T-helper 1 cell (primary cell): ENCODE measurements at places on chromosomes 4 and X.

- no peak for DNase-seq
Measured at GRCh38 chr4:124854968-124855367, 142.4 kb upstream of the ANKRD50 start.

GRCh38 chrX:7704205-7704604 is 138.8 kb upstream of the VCX start:
- DNase-seq, result no peak

DNA sequence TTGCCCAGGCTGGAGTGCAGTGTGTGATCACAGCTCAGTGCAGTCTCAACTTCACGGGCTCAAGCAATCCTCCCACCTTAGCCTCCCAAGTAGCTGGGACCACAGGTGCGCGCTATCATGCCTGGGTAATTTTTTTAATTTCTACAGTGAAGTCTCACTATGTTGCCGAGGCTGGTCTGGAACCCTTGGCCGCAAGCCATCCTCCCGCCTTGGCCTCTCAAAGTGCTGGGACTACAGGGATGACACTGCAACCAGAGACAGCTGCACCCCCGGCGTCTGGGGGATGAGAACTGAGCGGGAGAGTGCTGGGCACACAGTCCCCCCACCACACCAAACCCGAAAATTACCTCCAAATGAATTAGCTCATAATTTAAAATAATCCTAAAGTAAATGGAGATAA is 33.1 kb upstream of the GTPBP6 start:
- no peak for DNase-seq

DNA sequence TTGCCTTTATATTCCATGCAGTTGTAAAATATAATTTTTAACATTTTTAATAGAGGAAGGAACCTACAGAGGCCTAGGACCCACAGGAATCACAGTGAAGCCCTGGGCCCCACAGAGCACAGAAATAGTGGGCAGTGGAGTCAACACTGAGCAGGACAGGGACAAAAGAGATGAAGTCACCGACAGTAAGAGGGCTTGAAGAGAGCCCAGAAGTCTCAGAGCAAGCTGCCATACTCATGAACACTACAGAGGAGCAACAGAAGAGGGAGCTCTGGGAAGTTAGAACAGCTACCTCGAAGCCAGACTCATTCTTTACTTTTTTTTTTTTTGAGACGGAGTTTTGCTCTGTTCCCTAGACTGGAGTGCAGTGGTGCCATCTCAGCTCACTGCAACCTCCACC is 149.3 kb upstream of the TENM3 start:
- DNase-seq, result no peak

DNA sequence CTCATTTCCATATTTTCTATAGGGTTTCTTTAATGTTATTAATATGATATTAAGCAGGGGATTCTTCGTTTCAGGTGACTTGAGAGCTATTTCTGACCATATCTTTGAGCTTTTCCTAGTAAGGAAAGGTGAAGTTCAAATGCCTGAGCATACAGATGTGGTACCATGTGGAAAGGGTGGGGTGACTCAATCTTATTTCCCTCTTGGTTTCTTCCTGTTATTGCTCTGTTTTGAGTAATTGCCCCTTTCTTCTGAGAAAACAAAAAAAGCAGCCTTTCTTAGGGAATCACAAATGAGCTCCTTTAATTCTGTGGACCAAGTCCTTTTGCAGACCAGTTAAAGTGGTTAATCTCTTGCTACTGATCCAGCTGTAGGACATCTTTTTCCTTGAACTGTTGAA is 41.0 kb upstream of the AGA start:
- peak; percentile 7 for DNase-seq

DNA sequence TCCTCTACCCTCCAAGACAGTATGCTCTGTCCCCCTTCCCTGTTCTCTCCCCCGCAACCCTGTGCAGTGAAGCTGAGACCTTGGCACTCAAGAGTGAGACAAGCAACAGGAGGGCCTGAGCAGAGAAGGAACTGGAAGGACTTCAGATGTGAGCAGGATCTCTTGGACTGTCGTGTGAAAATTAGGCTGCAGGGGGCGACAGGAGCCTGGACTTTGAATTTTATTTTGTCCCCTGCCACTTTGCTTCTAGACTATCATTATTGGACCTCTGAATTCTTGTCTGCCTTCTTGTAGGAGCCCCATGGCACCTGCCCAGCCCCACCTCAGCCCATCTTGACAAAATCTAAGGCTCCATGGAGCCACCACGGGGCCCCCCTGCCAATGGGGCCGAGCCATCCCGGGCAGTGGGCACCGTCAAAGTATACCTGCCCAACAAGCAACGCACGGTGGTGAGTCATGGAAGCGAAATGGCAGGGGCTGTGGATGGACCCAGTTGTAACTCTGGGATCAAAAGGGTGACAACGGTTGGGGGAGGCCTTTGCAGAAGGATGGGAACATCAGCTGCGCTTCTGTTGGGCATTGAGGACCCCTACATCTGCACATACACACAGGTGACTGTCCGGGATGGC is 1.7 kb downstream of the ARAF start:
- no peak for DNase-seq

- no peak for DNase-seq
Measured at GRCh38 chr4:126776361-126776760, 856.4 kb upstream of the INTU start.

- no peak for DNase-seq
Measured at GRCh38 chrX:153603131-153603656, 4.3 kb upstream of the CCNQ start.

DNA sequence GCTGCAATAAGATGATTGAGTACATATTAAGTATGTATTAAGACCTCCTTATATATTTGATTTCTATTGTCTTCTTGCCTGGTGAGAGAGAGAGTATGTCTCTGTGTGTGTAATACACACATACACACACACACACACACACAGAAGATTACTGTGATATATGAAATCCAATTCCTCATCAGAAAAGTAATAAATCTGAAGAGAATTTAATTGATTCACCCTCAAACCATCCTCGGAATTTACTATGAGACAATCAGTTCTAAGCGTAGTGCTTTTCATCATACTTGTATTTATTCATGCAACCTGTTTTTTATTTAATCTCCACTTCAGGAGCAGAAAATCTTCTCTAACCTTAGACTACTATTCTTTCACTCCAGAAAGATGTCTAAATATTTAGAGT is 62.3 kb upstream of the TLL1 start:
- no peak for DNase-seq

DNA sequence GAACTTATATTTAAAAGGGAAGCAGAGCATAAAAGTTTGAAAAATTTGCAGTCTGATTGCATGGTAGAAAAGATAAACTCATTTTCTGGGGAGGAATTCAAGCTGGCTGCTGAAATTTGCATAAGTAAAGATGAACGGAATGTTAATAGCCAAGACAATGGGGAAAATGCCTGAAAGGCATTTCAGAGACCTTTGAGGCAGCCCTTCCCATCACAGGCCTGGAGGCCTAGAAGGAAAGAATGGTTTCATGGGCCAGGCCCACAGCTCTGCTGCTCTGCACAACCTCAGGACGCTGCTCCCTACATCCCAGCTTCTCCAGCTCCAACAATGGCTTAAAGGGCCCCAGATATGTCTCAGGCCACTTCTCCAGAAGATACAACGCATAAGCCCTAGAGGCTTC is 46.9 kb upstream of the INPP4B start:
- DNase-seq, result no peak

DNA sequence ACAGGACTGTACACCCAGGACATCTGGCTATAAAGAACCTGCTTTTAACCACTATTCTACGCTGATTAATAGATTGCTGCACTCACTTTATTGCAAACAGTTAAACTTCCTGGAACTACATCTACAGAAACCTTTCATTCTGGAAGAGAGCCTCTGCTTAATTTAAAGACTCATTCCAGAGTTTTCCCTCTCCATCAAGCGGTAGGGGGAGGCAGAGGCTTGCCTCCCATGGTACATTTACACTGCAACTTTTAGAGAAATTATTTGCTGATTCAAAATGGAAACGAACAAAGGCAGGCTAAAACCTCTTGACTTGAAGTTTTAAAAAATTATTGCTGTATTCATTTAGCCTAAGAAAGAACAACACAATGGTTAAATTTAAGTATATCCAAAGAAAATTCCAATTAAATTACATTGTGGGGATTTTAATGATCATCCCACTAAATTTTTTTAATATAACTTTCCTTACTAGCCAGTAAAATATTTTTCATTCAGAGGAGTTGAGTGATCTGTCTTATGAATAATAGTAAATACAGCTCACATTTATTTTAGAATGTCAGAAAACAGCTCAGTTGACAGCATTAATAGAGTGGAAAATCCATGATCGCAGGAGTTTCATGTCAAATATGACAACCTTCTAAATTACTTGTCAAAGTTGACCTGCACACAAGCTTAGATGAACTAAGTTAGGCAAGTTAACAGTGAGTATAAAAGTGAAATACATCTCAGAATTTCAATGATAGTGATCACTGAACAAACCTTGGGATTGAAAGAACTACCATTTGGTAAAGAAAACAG is 46.3 kb upstream of the PCDH10 start:
- DNase-seq, result no peak

GRCh38 chr4:104531390-104531789 is 36.7 kb upstream of the CXXC4 start:
- DNase-seq, result no peak

- no peak for DNase-seq
Measured at GRCh38 chr4:120903419-120903818, 19.1 kb downstream of the PRDM5 start.

DNA sequence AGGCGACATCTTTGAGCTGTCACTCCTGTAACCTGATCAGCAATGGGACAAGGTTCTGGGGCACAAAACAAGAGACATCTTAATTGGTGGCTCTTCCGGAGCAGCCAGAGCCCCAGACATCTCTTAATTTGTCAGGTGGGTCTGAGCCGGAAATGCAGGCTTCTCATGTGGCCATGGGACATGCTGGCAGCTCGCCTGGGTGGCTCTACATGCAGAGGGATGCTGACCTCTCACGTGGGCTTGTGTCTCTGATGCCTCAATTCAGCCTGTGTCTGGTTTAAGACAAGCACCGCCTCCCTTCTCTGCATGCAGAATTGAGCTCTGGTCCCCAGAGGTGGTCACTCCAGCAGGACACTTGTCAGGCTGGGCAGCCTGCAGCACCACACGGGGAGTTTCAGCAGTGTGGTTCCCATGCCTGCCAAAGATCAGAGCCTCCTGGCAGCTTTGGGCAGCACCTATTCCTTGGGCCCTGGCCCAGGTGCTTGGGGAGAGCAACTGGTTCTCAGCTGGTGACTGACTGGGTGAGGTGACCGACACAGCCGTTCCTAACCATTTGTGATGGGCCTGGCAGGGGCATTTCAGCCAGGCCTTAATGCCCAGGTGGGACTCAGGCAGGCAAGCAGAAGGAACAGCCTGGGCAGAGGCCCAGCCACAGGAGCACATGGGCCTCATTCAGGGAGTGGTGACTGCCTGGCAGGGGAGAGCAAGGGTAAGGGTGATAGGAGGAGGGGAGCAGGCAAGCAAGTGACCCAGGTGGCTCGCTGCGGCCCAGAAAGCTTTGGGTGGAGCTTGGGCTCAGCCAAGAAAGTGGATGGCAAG is 53.4 kb downstream of the HMX1 start:
- no peak for DNase-seq

- no peak for DNase-seq
Measured at GRCh38 chr4:4734425-4734824, 125.0 kb upstream of the MSX1 start.

- no peak for DNase-seq
Measured at GRCh38 chr4:2827071-2827873, 16.4 kb upstream of the ADD1 start.

- DNase-seq, result no peak
Measured at GRCh38 chrX:121308276-121308805, 260.9 kb downstream of the GLUD2 start.

- no peak for DNase-seq
Measured at GRCh38 chr4:165345666-165346417, 18.4 kb downstream of the MSMO1 start.

DNA sequence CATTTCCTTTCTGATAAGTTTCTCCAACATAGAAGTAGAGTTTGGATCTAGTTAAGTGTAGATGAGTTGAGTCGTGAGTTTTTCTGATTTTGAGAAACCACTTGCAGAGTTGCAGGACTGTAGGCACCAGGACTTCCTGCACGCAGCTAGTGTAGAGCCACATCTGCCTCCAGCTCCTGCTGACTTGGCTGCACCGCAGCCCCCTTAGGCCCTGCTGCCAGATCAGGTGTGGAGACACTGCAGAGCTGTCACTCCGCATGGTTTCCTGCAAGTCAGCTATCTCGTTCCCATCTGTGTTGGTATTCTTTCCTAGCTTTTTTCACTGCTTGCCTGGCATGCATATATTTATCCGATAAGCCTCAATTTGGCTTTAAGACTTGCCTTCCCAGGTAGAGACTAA is 48.9 kb downstream of the PCDH7 start:
- no peak for DNase-seq

GRCh38 chr4:13322681-13323101 is 161.4 kb downstream of the RAB28 start:
- DNase-seq, result no peak

GRCh38 chrX:37986893-37987292 is 19.5 kb upstream of the SYTL5 start:
- DNase-seq, result no peak

- no peak for DNase-seq
Measured at GRCh38 chrX:67714004-67714403, 170.2 kb downstream of the AR start.

GRCh38 chr4:109005523-109005922 is 242.7 kb upstream of the ETNPPL start:
- DNase-seq, result no peak

- no peak for DNase-seq
Measured at GRCh38 chrX:139924069-139924695, 8.7 kb downstream of the ATP11C start.

DNA sequence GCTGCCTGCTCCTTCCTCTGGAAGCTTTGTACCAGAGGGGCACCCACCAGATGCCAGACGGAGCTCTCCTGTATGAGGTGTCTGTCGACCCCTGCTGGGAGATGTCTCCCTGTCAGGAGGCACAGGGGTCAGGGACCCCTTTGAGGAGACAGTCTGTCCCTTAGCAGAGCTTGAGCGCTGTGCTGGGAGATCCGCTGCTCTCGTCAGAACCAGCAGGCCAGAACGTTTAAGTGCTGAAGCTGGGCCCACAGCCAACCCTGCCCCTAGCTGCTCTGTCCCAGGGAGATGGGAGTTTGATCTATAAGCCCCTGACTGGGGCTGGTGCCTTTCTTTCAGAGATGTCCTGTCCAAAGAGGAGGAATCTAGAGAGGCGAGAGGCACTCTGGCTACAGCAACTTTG is 260.3 kb upstream of the GPRIN3 start:
- DNase-seq, result no peak

- DNase-seq, result no peak
Measured at GRCh38 chr4:140718241-140718952, 37.8 kb downstream of the TBC1D9 start.

GRCh38 chr4:89334311-89334710 is 26.7 kb upstream of the GPRIN3 start:
- no peak for DNase-seq

DNA sequence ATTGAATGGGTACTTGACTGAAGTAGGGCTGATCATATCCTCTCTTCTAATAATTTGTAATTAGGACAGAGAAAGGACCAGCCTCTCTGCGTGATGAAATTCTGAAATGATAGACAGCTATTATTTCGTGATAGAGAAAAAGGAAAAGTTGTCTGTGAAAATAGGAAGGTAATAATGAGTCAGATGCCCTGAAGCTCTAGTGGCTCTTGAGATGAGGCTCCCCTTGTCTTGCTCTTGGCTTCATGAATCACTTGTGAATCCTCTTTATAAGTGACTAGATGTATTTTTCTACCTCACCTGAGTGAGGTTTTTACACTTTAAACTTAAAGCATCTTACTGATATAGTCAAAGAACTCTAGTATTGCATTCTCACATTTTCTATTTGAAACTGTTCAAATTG is 888.9 kb downstream of the PCDH18 start:
- no peak for DNase-seq

GRCh38 chr4:37802068-37802666 is 24.3 kb upstream of the PGM2 start:
- DNase-seq, result no peak
